GOT3 (cell line): ENCODE measurements at places on chromosomes 6 and 20.

DNA sequence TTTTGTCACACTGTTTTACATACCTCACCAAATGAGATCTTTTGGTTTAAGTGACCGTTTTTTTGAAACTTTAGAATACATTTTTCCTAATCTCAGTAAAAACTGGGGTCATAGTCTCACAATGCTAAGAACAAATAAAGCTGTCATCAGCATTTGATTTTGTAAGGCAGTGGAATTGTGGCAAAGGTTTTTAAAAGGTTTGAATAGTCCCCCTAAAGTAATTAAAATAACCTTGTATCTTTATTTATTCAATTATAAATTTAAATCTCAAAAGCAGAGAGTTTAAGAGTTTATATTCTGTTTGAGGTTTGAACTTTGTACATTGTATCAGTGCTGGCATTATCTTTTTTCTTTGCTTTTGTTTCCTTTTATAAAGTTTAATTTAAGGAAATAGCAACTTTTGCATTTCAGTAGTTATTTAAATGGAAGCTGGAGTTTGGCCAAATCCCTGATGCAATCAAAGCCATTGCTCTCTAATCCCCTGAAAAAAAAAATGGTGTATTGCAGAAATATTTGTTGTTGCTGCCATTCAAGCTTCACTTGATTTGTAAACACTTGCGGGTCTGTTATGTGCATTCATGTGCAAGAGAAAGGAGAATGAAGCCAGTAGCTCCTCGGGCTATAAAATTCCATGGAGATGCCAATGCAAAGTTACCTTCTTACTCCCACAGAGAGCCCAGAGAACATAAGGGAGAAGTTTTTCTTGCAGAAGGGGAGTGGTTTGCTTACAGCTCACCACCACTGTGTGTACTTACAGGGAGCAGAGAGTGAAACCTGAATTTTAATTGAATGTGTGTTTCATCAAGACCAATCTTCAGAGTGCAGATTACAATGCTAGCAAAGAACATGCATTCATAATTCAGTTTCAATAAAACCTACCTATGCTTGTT, 391.8 kb downstream of the ARHGAP18 start:
- DNase-seq: no peak

- no peak for DNase-seq
These were observed 15.6 kb upstream of the PLEKHG1 start for GRCh38 chr6:150584065-150584464.

DNA sequence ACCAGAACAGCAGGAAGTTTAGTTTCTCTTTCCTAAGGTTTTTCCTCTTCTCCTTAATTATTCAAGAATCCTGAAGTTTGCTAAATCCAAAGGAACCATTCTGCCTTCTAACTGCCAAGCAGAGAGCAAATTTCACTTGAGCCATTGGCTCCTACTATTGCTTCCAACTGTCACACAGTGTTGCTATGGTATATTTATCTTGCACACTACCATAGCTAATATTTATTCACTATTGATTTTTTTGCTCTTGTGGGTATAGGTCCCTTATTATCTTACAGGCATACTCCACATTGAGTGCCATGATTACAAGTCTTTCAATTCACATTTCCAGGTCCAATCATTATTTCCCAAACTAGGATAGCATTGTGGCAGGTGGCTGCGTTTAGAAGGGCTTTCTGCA, 266.7 kb upstream of the FLRT3 start:
- DNase-seq: no peak

DNA sequence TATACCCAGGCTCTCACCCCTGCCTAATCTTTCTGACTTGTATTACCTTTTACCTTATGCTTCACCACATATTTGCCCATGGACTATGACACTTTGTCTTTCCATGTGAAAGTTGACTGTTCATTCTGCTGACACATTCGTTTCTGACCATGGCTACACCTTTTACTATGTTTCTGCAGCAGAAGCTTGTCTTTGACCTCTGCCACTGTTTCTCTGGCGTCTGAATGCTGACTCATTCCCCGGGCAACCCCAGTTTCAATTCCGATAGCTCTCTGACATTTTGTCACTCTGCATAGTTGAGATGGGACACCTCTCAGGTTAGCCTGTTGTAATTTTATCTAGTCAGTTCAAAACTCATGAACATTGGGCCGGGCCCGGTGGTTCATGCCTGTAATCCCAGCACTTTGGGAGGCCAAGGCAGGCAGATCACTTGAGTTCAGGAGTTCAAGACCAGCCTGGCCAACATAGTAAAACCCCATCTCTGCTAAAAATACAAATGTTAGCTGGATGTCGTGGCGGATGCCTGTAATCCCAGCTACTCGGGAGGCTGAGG, 50.7 kb downstream of the SLC26A8 start:
- no peak for DNase-seq

- DNase-seq: no peak
These were observed 80.8 kb downstream of the MKKS start for GRCh38 chr20:10352934-10353824.

DNA sequence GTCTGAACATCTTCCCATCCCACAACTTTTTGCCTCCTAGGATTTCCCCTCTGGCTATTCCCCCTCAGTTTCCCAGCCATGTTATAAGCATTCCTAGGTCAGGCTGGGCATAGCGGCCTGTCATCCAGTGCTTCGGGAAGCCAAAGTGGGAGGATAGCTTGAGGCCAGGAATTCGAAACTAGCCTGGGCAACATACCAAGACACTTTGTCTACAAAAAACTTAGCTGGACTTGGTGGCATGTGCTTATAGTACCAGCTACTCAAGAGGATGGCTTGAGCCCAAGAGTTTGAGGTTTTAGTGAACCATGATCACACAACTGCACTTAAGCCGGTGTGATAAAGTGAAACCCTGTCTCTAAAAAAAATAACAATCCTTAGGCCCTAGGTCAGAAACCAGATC, 447.4 kb downstream of the KIF16B start:
- DNase-seq: no peak
